ENCODE measurements at places on chromosomes 5 and 9. TPM values are rescaled to one million over a fixed set of nuclear protein-coding genes. Genes with fewer than 3 reads are reported as not detected.

CDC37L1 gene
- total RNA-seq, result 15.4 TPM

CDC25C gene
- total RNA-seq, result 0.26 TPM

PROB1 gene
- 0.77 TPM for total RNA-seq

SPINK13 gene
- total RNA-seq, result not detected

CDKN2A gene
- total RNA-seq, result 10.8 TPM

SYK gene
- not detected for total RNA-seq

IGIP gene
- 13.4 TPM for total RNA-seq

ABCA2 gene
- 21.8 TPM for total RNA-seq

SLC6A7 gene
- total RNA-seq, result not detected

CA9 gene
- 0.26 TPM for total RNA-seq

ZNF366 gene
- not detected for total RNA-seq

FASTKD3 gene
- total RNA-seq, result 10.8 TPM

ARHGEF28 gene
- 34.3 TPM for total RNA-seq

HTR4 gene
- not detected for total RNA-seq

WDR38 gene
- total RNA-seq, result not detected

PCDHB14 gene
- total RNA-seq, result 0.77 TPM

ACOT12 gene
- 2.0 TPM for total RNA-seq

SLC22A4 gene
- 4.1 TPM for total RNA-seq

NKD2 gene
- total RNA-seq, result under 0.01 TPM

ECM2 gene
- total RNA-seq, result 6.8 TPM

ZDHHC21 gene
- total RNA-seq, result 6.4 TPM

SPATA31C1 gene
- total RNA-seq, result not detected

MEIKIN gene
- not detected for total RNA-seq

SPINK1 gene
- total RNA-seq, result not detected

DIRAS2 gene
- 0.26 TPM for total RNA-seq

FSD1L gene
- 6.1 TPM for total RNA-seq

SLIT3 gene
- total RNA-seq, result 8.0 TPM

ECSCR gene
- total RNA-seq, result not detected

KIF4B gene
- total RNA-seq, result under 0.01 TPM

CDC20B gene
- total RNA-seq, result not detected

SLC34A1 gene
- total RNA-seq, result not detected

SNCB gene
- total RNA-seq, result 0.17 TPM

PCDHGA3 gene
- total RNA-seq, result 1.5 TPM

SV2C gene
- total RNA-seq, result not detected

ENTREP1 gene
- under 0.01 TPM for total RNA-seq

FABP6 gene
- not detected for total RNA-seq

CATSPER3 gene
- total RNA-seq, result under 0.01 TPM

MYMK gene
- not detected for total RNA-seq

TRPM3 gene
- 0.50 TPM for total RNA-seq

CLTA gene
- total RNA-seq, result 302 TPM

LCNL1 gene
- 3.3 TPM for total RNA-seq

TMEFF1 gene
- 2.5 TPM for total RNA-seq

TMEM174 gene
- total RNA-seq, result not detected

SPATA31A1 gene
- not detected for total RNA-seq

PHF24 gene
- total RNA-seq, result 0.17 TPM

DDX41 gene
- total RNA-seq, result 76.5 TPM

ASPN gene
- total RNA-seq, result 10.4 TPM

SCGB3A2 gene
- total RNA-seq, result not detected

ZNF169 gene
- 3.6 TPM for total RNA-seq

TRAF1 gene
- total RNA-seq, result 2.6 TPM

ANKRD18A gene
- not detected for total RNA-seq

PCDHAC2 gene
- total RNA-seq, result 2.6 TPM

FOXD4L6 gene
- total RNA-seq, result not detected

TPRN gene
- total RNA-seq, result 5.1 TPM

FCN1 gene
- total RNA-seq, result not detected

NRARP gene
- total RNA-seq, result not detected

TXNDC8 gene
- not detected for total RNA-seq

ZDHHC11B gene
- total RNA-seq, result under 0.01 TPM
